ENCODE measurements at places on chromosomes 7 and 10. TPM values are rescaled to one million over a fixed set of nuclear protein-coding genes. Genes with fewer than 3 reads are reported as not detected.

The A1CF gene
- polyA plus RNA-seq, result not detected

The BICC1 gene
- polyA plus RNA-seq, result 4.6 TPM

The TEX36 gene
- polyA plus RNA-seq, result not detected

The GPR26 gene
- under 0.01 TPM for polyA plus RNA-seq

The ADAM22 gene
- 0.17 TPM for polyA plus RNA-seq

The PNLIP gene
- polyA plus RNA-seq, result 2,301 TPM

The ZNF239 gene
- polyA plus RNA-seq, result 1.6 TPM

The ADAM12 gene
- 9.2 TPM for polyA plus RNA-seq

The FAM221A gene
- polyA plus RNA-seq, result 3.1 TPM

The HNRNPA2B1 gene
- polyA plus RNA-seq, result 207 TPM

The VPS37D gene
- polyA plus RNA-seq, result 1.2 TPM

The ETV1 gene
- 1.4 TPM for polyA plus RNA-seq

The LIPJ gene
- polyA plus RNA-seq, result 0.14 TPM

The SLC26A5 gene
- polyA plus RNA-seq, result not detected

The NXPH1 gene
- not detected for polyA plus RNA-seq

The SLC16A9 gene
- polyA plus RNA-seq, result 0.11 TPM

The CYREN gene
- 26.3 TPM for polyA plus RNA-seq

The LIPM gene
- polyA plus RNA-seq, result not detected

The STEAP1B gene
- 1.2 TPM for polyA plus RNA-seq

The TCAF2 gene
- 1.2 TPM for polyA plus RNA-seq

The ACTL6B gene
- polyA plus RNA-seq, result 0.53 TPM

The HOXA3 gene
- polyA plus RNA-seq, result 4.6 TPM

The TMEM184A gene
- polyA plus RNA-seq, result 16.8 TPM

The RUFY2 gene
- polyA plus RNA-seq, result 5.2 TPM

The EN2 gene
- 0.04 TPM for polyA plus RNA-seq

The MUC3A gene
- 0.58 TPM for polyA plus RNA-seq

The SCRN1 gene
- 33.5 TPM for polyA plus RNA-seq

The SLF2 gene
- polyA plus RNA-seq, result 8.7 TPM

The FAM25C gene
- not detected for polyA plus RNA-seq

The POLR1F gene
- 3.0 TPM for polyA plus RNA-seq

The GRM3 gene
- 0.03 TPM for polyA plus RNA-seq

The LIPA gene
- polyA plus RNA-seq, result 19.2 TPM

The TMEM273 gene
- polyA plus RNA-seq, result 41.8 TPM

The HIBADH gene
- 51.2 TPM for polyA plus RNA-seq

The POLR2J3 gene
- polyA plus RNA-seq, result 33.7 TPM

The KCNIP2 gene
- polyA plus RNA-seq, result 12.0 TPM

The NKX2-3 gene
- 0.90 TPM for polyA plus RNA-seq

The PAPOLB gene
- polyA plus RNA-seq, result not detected

The CDNF gene
- polyA plus RNA-seq, result 1.0 TPM

The CALCR gene
- polyA plus RNA-seq, result not detected

The ZEB1 gene
- polyA plus RNA-seq, result 2.9 TPM

The SPDYE11 gene
- not detected for polyA plus RNA-seq

The PON3 gene
- polyA plus RNA-seq, result 4.4 TPM

The INHBA gene
- polyA plus RNA-seq, result 0.22 TPM

The CFAP58 gene
- polyA plus RNA-seq, result 0.05 TPM

The TMEM26 gene
- 0.03 TPM for polyA plus RNA-seq

The PNLIPRP2 gene
- polyA plus RNA-seq, result 2,287 TPM

The FANK1 gene
- polyA plus RNA-seq, result 1.2 TPM

The OR2A1 gene
- 0.05 TPM for polyA plus RNA-seq

The ATOH7 gene
- polyA plus RNA-seq, result not detected

The NUTM2E gene
- 0.21 TPM for polyA plus RNA-seq

The IGF2BP3 gene
- 0.68 TPM for polyA plus RNA-seq
